Small intestine (tissue), 16 donors: ENCODE measurements at places on chromosomes 1 and 21. TPM values are rescaled to one million over a fixed set of nuclear protein-coding genes. Genes with fewer than 3 reads are reported as not detected.

Gene MASP2
- not detected for polyA plus RNA-seq

Gene EXO1
- polyA plus RNA-seq: 4.9 TPM

Gene LAMB3
- 62.7 TPM for polyA plus RNA-seq

Gene OR2M3
- polyA plus RNA-seq: not detected

Gene PYHIN1
- 0.68 TPM for polyA plus RNA-seq

Gene TMEM69
- polyA plus RNA-seq: 13.8 TPM

Gene MAN1C1
- polyA plus RNA-seq: 1.4 TPM

Gene ZYG11A
- not detected for polyA plus RNA-seq

Gene AIM2
- 0.49 TPM for polyA plus RNA-seq
